Activated T-cell treated with anti-CD3 and anti-CD28 coated beads, Interleukin-2, amount 50 U/mL, for 4 hours (primary cell): ENCODE measurements at places on chromosomes 6 and 20.

DNA sequence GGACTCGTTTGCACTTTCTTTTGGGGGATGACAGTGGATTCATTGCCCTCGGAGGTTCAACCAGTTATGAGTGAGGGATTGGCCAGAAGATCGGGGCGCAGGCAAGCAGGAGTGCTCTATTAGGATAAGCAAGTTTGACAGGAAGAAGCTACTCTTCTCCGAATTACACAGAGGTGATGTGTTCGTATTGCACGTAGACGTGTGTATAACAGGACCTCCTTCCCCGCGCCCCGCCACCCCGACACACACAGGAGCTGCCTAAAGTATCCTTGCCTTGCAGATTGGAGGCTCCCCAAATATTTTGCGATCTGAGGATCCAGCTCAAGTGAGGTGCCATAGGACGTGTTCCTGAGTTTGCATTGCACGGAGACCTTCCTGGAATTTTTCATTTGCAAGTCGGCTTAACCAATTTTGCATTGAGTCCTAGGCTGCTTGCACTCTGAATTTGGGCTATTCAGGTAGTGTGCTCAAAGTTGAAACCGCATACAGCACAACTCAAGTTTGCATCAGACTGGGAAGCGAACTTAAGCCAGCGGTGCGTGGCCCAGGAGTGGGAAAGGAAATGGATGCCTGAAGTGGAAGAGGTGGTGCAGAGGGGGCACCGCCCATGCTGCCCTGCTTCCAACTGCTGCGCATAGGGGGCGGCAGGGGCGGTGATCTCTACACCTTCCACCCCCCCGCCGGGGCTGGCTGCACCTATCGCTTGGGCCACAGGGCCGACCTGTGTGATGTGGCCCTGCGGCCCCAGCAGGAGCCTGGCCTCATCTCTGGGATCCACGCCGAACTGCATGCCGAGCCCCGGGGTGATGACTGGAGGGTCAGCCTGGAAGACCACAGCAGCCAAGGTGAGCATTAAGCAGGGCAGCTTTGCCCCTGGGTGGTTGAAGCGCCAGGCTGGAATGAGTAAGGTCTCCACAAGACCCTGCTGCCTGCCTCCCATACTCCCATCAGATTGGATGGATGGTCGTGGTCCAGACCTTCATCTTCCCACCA, 770 bp downstream of the TCF19 start:
- DNase-seq, result no peak

- DNase-seq, result no peak
These were observed 12.8 kb upstream of the SERPINB1 start for GRCh38 chr6:2854396-2854982.

- no peak for DNase-seq
These were observed 19.6 kb upstream of the CCR6 start for GRCh38 chr6:167103041-167103891.

DNA sequence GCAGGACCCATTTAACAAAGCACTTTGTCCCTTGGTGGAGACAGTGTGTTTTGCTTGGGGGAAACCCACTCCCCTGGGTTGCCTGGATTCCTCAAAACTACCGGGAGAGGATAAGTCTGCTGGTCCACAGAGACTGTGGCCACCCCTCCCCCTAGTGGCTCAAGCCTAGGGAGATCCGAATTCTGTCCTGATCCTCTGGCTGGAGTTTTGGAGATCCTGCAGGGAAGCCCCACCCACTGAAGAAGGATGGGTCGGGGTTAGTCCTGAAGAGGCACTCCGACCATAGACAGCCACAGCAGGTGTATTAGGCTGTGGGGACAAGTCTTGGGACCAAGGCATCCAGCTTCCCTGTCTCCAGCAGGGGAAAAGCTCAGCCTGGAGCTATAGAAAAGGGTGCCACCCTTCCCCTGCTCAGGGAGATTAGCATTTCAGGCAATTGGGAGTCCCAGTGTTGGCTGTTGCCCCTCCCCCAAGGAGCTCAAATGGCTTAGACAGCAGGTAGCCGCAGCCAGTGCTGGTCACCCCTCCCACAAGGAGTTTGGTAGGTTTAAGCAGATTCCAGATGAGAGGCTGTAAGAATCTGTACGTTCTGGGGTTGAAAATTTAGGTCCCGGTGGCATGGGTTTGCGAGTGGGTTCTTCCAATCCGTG, 750.0 kb downstream of the TBC1D32 start:
- DNase-seq, result no peak
